ENCODE measurements at places on chromosomes 7 and 10. TPM values are rescaled to one million over a fixed set of nuclear protein-coding genes. Genes with fewer than 3 reads are reported as not detected.

DNA sequence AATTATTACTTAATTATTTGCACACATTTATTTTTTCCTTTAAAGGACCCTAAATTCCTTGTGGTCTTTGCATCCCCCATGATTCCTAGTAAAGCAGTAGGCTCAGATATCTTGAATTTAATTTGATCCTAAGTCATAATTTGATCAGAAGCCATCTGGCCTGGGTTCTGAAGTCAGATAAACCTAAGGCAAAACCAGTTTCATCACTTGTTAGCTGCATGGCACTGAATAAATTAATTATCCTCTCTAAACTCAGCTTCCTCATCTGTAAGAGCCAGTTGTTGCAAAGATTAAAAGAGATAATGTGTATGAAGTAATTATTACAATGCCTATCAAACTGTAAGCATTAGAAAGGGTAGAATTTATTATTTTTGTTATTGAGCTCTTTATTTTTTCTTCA is 293.1 kb downstream of the GRM8 start:
- DNase-seq: no peak

DNA sequence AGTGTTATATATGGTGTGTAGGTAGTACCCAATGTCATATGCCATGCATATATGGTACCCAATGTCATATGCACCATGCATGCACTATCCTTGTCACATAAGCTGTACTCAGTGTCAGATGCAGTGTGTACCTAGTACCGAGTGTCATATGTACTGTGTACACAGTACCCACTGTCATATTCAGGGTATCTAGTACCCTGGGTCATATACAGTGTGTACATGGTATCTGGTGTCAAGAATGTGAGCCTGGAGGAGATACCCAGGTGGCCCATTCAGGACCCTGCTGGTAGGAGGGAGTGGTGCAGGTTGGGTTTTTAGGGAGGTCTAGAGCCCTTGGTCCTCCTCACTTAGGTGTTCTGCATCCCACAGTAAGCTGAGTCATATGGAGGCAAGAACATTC is 1.8 kb downstream of the ZMYND11 start:
- DNase-seq: peak; percentile 17

GRCh38 chr7:31333291-31333690 is 7.2 kb downstream of the NEUROD6 start:
- no peak for DNase-seq

DNA sequence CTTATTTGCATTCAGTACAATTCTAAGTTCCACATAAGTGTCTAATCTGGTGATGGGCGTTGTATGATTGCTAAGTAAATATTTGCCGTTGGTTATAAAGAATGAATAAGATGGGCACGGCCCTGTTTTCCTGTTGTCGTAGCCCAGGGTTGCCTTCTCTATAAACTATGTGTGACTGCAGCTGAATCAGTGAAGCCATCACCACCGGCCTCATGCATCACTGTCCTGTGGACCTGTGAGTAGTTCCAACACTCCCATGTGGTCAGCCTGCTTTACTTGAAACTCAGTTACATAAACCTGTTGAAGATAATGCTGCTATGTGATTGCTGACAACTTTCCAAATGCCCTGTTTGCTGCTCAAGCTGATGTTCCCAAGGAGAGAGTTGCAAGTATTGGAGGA is 21.6 kb upstream of the KLF6 start:
- DNase-seq: peak; percentile 89

SPDYE1 gene
- total RNA-seq: not detected

DNA sequence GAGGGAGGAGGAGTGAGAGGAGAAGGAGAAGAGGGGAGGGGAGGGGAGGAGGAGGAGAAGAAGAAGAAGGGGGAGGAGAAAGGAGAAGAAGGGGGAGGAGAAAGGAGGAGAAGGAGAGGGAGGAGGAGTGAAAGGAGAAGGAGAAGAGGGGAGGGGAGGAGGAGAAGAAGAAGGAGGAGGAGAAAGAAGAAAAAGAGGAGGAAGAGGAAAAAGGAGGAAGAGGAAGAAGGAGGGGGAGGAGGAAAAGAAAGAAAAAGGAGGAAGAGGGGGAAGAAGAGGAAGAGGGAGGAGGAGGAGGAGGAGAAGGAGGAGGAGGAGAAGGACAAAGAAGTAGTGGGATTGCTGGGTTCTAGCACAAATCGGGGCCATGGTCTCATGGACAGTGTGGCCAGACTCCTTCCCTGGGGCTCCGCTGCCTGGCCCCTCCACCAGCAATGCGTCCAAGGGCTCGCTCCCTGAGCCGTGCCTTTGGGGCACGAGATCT is 4.2 kb upstream of the MAFK start:
- DNase-seq: no peak

- peak; percentile 71 for DNase-seq
These were observed 65.4 kb downstream of the TACC2 start for GRCh38 chr10:122054048-122055025.

GRCh38 chr10:35042783-35043182 is 47.4 kb downstream of the CUL2 start:
- DNase-seq: no peak

PALD1 gene
- 73.3 TPM for total RNA-seq

DNA sequence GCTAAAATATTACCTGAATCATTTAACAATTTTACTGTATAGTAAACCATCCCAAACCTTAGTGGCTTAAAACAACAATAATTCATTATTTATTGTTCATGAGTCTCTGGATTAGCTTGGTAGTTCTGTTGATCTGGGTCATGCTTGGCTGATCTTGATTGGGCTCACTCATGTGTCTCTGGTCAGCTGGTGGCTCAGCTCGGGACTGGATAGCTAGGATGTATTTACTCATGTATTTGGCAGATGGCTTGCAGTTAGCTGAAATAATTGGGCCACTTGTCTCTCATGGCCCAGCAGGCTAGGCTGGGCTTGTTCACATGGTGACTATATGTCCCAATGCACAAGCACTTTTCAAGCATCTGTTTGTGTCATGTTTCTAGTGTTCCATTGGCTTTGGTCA is 262.8 kb downstream of the BBS9 start:
- no peak for DNase-seq

GRCh38 chr10:113071446-113071845 is 121.4 kb downstream of the TCF7L2 start:
- peak; percentile 89 for DNase-seq

DNA sequence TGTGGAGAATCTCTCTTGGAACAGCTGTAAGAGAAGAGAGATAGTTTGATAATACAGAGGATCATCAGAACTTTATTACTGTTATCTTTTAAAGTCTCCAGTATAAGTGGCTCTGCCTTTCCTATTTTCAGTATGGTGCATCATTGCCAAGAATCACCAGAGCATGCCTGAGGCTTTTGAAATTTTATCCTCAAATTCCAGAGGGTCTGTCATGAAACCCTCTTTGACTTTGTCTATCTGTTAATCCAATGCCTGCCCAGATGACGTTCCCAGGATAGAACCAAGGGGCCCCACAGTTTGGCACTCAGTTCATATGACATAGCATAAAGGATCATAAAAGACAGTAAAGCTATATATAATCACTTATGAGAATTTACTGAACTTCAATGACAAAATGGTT is 35.3 kb upstream of the SEMA3C start:
- DNase-seq: no peak
